Calu3 (cell line): ENCODE measurements at places on chromosomes 3 and 15. TPM values are rescaled to one million over a fixed set of nuclear protein-coding genes. Genes with fewer than 3 reads are reported as not detected.

FAM227B gene
- total RNA-seq = 1.9 and 2.2 TPM in 2 replicates

NMD3 gene
- total RNA-seq = 90.7 and 104 TPM in 2 replicates

PCCB gene
- total RNA-seq = 52.3 and 63.5 TPM in 2 replicates

AADAC gene
- 0.91 TPM in 1 of 2 replicates, not detected in the other for total RNA-seq

FBXL2 gene
- total RNA-seq = 11.5 and 12.6 TPM in 2 replicates

CHRNA3 gene
- total RNA-seq = not detected in 2 replicates

FSD2 gene
- total RNA-seq = not detected in 2 replicates

HEG1 gene
- 0.51 and 0.97 TPM in 2 replicates for total RNA-seq

RGMA gene
- total RNA-seq = 0.73 and 0.78 TPM in 2 replicates

ZNF502 gene
- total RNA-seq = 0.99 and 1.8 TPM in 2 replicates

GABRR3 gene
- not detected in 2 replicates for total RNA-seq

ARID3B gene
- total RNA-seq = 10.6 and 11.2 TPM in 2 replicates

SUSD5 gene
- total RNA-seq = 0.21 and 0.93 TPM in 2 replicates

MYLK gene
- 8.0 and 10.7 TPM in 2 replicates for total RNA-seq

CCDC14 gene
- 53.0 and 60.6 TPM in 2 replicates for total RNA-seq

SPINK8 gene
- total RNA-seq = not detected in 2 replicates

SAMD7 gene
- total RNA-seq = not detected in 2 replicates

TP63 gene
- total RNA-seq = 0.12 TPM in 1 of 2 replicates, not detected in the other

TF gene
- 1.1 TPM in 2 replicates for total RNA-seq

GUCA1C gene
- not detected in 2 replicates for total RNA-seq

SLC28A1 gene
- 0.17 and 0.37 TPM in 2 replicates for total RNA-seq

ATP10A gene
- total RNA-seq = 2.6 and 3.0 TPM in 2 replicates
